ENCODE measurements at places on chromosomes 6 and 20.
A peak's percentile ranks its signal among the peaks of the same experiment; 100 is the strongest.

DNA sequence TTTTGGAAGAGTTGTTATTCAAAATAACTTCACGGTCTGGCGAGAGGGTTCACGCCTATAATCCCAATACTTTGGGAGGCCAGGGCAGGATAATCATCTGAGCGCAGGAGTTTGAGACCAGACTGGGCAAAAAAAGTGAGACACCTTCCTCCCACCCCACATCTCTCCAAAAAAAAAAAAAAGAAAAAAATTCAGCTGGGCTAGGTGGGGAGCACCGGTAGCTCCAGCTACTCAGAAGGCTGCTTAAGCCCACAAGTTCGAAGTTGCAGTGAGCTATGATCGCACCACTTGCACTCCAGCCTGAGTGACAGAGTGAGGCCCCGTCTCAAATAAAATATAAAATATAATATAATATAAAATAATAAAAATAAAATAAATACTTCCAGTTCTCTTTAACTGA, 10.4 kb downstream of the OR2B2 start:
- DNase-seq = no peak

GRCh38 chr6:157574851-157575424, 193.9 kb downstream of the ZDHHC14 start:
- DNase-seq = no peak

GRCh38 chr6:137315081-137315480, 95.9 kb upstream of the IFNGR1 start:
- no peak for DNase-seq

DNA sequence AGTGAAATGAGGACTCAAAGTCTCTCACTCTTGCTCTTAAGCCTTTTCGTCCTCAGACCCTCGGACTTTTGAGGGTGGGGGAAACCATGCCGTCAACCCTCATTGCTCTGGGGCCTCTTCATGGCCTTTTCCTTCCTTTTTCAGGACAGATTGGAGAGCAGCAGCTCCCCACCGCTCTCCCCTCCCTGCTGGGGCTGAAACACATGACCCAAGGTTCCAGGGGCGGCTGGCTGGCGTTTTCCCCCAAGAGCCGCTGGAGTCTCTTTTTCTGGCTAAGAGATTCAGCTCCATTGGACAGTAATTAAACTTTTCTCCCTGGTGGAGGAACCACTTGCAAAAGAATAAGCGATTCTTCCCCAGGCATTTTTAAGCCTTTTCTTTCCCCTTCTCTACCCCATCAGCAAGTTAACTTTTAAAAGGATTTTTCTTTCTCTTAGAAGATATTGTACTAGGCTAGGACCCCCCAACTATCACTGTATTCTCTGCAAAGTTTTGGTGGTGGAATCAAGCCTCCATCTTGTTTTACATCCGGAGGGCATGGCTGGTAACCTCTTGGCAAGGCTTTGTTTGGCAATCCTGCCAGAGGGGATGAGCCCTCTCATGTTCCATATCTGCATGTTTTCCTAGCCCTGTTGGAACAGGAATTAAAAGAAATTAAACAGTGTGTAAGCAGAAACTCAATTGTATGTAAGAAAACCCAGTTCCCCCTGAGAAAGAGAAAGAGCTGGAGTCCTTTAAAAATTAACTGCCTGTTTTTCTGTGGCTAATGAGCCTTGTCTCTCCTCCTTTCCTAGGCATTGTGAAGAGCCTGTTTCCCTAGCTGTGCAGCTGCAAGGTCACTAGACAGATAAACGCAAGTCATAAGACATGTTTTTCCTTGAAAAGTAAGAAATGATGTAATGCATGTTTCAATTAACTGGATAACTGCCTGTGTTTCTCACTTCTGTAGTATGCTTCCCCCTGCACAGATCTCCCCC, 100.8 kb upstream of the GPR6 start:
- no peak for DNase-seq

- no peak for DNase-seq
These were observed 27.4 kb downstream of the NTSR1 start for GRCh38 chr20:62736026-62736406.

DNA sequence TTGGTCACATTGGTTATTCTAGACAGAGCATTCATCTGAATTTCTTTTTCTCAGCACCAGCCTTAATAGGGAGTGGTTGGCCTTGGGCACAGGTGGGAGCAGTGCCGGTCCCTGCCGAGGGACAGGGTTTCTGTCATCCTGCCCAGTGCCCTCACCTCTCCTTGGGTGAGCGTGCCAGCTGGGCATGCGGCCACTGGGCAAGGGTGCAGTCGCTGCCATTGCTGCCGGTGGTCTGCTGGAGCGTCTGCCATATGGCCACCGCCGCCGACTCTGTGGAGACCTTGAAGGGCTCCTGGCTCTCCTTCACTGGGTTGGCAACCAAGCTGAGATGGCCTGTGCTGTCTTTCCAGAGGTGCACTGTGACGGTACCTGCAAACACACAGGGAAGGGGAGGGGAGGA, 16.4 kb upstream of the UQCC2 start:
- no peak for DNase-seq

GRCh38 chr6:167797011-167797471, 29.7 kb upstream of the AFDN start:
- DNase-seq = peak; percentile 73

DNA sequence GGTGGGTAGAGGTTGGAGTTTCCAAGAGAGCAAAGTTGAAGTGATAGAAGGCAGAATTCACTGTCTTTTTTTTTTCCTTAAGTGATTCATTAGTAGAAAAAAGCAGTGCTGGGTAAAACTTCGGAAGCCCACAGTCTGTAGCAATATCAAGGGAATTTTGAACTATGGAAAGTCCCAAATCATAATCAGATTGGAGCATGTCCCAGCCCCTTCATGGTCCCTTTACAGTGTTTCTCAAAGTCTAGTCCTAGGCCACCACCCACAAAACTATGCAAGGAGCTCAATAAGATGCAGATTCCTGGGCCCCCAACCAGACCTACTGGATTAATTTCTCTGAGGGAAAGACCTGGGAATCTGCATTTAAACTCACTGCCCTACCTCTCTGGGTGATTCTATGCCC, 22.6 kb downstream of the NEDD9 start:
- DNase-seq = peak; percentile 36

GRCh38 chr6:9254251-9254650, 818.9 kb upstream of the SLC35B3 start:
- DNase-seq = no peak

- DNase-seq = no peak
These were observed 97.8 kb upstream of the PDE10A start for GRCh38 chr6:165760803-165761185.

DNA sequence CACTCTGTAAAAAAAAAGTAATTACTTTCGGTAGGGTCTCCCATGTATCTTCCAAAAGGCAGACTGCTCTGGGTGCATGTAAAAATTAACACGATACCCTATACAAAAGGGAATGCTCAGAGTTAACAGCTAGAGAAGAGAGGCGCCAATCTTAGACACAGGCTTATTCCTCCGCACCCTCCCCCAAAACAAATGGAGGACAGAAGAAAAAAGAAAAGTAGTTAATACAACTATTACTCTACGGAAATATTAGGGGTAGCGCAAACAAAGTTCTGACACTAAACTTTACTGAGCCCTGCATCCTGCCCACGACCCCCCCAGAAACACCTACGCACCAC, 331 bp upstream of the UFL1 start:
- DNase-seq = no peak

GRCh38 chr20:38067717-38068365, 34.3 kb downstream of the RPRD1B start:
- DNase-seq = peak; percentile 52

GRCh38 chr20:21372016-21372415, 25.3 kb downstream of the NKX2-4 start:
- no peak for DNase-seq

DNA sequence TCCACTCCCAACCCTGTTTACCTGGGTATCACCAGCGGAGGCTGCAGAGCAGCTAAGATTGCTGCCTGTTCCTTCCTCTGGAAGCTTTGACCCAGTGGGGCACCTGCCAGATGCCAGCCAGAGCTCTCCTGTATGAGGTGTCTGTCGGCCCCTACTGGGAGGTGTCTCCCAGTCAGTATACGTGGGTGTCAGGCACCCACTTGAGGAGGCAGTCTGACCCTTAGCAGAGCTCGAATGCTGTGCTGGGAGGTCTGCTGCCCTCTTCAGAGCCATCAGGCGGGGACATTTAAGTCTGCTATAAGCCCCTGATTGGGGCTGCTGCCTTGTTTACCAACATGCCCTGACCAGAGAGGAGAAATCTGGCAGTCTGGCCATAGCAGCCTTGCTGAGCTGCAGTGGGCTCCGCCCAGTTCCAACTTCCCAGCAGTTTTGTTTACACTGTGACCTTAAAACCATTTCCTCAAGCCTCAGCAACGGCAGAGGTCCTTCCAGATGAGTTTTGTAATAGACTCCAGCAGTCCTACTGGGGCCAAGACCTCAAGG, 2.8 kb downstream of the RAET1E start:
- no peak for DNase-seq

DNA sequence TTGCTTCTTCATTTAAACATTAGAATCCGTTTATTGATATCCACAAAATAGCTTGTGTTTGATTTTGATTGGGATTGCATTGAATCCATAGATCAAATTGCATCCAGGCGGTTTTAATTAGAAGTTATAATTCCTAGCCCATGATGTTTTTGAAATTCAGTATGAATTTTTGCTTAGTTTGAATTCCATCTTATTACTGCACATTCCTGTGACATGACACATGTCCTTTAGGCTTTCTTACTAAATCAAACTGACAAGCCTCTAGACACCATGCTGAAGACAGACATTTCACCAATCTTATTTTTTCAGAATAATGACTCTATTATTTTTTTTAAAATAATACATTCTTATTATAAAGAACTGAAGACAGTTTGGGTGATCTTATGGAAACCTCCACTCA, 21.4 kb upstream of the PI16 start:
- peak; percentile 68 for DNase-seq

- DNase-seq = no peak
These were observed 17.1 kb downstream of the WRNIP1 start for GRCh38 chr6:2782356-2782708.

- DNase-seq = no peak
These were observed 54.8 kb downstream of the NFATC2 start for GRCh38 chr20:51487565-51488268.

DNA sequence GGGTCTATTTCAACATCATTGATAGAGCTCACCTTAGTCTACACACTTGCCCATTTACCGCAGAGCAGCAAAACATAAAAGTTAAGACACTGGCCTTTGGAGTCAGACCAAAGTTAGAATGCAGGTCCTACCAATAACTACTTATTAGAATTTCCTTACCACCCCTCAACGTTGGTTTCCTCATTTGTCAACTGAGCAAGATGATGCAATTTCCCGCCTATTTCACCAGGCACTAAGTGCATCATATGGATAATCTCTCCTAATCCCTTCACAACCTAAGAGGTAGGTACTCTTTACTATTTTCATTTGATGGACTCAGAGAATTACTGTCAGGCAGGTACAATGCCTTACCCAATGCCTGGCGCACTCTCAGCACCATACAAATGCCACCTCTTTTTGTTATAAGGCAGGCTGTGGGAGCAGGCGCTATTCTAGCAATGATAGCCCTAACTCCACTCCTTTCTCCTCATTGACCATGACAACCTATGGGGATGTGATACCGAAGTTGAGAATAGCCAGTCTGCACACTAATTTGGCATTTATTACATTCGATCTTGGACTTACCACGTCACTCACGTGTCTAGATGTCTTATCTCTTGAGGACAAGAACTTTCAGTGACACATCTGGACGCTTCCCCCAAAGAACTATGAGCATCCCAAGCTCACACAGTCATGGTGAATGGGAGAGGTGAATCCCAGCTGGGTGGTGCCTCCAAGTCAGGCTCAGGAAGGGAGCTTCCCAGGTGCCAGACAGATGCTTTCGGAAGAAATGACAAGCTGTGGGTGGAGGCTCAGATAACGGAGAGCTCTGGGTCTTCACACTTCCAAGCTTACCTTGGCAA, 128.1 kb upstream of the STMND1 start:
- peak; percentile 12 for DNase-seq

- no peak for DNase-seq
These were observed 105.9 kb downstream of the HIVEP2 start for GRCh38 chr6:142838821-142839685.

GRCh38 chr6:3697609-3698008, 53.9 kb downstream of the PXDC1 start:
- peak; percentile 36 for DNase-seq

- DNase-seq = peak; percentile 89
These were observed 22.7 kb upstream of the HIVEP1 start for GRCh38 chr6:11989386-11989785.

DNA sequence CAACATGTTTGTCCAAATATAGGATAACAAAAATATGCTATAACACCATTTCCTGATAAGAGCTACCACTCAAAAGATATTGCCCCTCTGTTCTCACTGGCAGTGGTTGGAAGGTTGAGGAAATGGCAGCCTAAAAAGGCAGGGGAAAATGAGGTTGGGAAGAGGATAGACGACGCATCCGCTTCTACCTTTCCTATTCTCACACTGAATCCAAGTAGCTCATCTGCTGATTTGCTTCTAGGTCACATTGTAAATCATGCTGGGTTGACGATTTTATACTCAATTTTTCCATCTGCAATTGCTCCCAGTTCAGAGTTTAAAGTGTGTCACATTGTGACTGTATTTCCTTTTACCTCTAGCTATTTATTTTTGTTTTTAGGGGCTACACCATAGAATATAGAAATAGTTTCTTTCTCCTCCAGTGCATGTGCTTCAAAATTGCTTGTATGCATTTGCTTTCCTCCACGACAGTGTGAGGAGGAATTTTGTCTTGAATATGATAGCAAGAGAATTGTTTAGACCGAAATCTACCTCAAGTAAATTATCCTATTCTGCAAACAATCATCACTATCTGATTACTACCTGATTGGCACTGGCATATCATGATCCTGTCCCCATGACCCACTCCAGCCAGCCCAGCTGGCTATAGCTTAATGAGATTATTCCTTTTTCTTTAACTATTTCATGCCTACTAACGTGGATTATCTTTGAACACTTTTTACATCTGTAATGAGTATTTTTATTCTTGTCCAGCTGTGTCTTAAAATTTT, 179.6 kb upstream of the RAB32 start:
- DNase-seq = no peak

GRCh38 chr20:1900321-1900801, 5.2 kb downstream of the SIRPA start:
- no peak for DNase-seq

DNA sequence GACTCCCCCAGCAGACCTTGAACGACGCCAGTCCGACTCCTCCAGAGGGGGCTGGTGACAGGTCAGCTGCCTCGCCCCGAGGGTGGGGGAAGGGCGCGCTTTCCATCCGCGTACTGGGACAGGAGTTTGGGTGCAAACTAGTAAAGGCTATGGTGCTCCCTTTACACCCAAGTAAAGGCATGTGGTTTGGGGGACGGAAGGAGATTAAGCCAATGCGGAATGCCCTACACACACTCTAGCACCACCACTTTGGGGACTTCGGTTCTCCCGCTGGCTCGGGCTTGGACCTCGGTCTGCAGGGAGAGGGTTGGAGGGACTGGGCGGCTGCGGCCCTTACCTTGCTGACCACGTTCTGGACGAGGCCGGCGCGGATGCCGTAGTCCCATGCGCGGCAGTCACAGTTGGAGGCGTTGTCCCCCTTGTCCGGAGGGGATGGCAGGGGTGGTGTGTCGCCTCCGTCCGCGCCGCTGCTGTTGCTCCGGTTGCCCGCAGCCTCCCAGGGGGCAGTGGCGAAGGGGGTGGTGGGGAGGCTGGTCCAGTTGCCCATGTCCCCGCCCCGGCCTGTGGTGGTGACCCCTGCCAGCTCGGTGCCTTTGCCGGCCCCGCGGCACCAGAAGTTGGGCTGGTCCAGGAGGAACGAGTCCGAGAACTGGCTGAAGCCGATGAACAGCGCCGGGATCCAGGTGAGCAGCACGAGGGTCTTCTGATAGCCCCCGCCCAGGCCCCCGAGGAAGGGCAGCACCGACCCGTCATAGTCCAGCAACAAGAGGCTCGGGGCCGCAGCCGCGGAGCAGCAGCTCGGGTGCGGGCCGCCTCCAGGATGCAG, 1.1 kb downstream of the SLC22A23 start:
- peak; percentile 13 for DNase-seq

GRCh38 chr6:137995371-137995770, 111.8 kb downstream of the PERP start:
- DNase-seq = peak; percentile 25

Measured in trophoblast cell (in vitro differentiated cells and primary cell).